ENCODE measurements at places on chromosomes 5 and 9.

GRCh38 chr5:112023766-112024165, 266.8 kb upstream of the NREP start:
- DNase-seq = no peak

DNA sequence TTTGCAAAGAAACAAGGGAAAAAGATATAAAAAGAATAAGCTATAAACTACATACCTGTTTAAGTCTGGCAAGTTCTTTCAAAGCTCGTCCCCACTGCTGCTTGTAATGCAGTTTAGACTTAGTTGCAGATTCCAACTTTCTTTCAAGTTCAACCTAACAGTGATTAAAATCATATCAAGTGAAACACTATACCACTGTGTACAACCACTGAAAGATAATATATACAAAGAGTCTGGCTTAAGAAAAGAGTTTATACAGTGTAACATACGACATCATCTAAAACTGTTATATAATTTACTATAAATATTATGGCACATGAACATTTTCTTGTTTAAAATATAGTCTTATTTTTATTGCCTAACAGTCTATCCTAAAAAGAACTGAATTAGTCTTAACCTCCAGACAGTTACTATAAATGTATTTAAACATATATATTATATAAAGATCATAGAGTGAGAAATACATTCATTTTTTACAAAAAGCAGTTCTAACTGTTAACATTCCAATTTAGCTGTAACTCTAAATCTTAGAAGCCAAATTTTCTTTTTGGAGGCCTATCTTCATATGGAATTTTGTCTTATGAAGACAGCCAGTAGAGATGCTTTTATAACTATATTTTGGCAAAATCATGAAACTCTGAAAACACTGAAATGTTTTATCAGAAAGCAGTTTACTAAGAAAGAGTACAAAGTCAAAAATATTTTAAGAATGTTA, 58.6 kb downstream of the CEP120 start:
- no peak for DNase-seq

DNA sequence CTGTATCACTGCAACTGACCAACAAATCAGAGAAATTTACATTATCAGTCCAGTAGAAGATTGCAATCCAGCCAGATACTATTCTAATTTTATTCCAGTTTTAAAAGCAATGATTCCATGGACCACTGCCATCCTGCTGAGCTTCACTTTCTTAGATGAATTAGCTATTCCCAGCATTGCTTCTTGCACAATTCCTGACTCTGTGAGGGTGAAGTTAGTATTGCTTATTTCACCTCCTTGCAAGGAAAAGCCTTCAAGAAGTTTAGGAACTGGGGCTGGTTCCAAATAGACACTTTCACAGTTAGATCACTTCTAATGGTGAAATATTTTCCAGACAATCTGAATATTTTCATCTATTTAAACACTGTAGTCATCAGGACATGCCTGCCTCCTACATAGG, 338.6 kb upstream of the TNC start:
- no peak for DNase-seq

DNA sequence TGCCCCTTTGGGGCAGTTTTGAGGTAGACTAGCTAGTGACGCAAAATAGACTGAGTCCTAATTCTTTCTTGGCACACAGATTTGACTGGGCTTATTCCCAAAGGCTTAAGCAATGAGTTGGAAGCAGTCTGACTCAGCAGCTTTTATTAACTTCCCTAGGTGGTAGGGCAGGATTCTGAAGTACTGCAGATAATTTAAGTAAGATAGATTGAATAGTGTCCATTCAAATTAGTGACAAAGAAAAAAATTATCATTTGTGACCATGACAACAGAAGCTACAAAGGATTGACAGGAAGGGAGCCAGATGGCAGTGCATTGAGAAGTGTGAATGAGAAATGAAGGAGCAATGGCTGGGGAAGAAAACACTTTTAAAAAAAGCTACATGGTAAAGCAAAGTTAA, 649.4 kb downstream of the CDH9 start:
- no peak for DNase-seq

- DNase-seq = no peak
These were observed 21.8 kb upstream of the SARDH start for GRCh38 chr9:133759946-133760345.

GRCh38 chr5:135718651-135719050, 115.8 kb upstream of the SLC25A48 start:
- DNase-seq = no peak

DNA sequence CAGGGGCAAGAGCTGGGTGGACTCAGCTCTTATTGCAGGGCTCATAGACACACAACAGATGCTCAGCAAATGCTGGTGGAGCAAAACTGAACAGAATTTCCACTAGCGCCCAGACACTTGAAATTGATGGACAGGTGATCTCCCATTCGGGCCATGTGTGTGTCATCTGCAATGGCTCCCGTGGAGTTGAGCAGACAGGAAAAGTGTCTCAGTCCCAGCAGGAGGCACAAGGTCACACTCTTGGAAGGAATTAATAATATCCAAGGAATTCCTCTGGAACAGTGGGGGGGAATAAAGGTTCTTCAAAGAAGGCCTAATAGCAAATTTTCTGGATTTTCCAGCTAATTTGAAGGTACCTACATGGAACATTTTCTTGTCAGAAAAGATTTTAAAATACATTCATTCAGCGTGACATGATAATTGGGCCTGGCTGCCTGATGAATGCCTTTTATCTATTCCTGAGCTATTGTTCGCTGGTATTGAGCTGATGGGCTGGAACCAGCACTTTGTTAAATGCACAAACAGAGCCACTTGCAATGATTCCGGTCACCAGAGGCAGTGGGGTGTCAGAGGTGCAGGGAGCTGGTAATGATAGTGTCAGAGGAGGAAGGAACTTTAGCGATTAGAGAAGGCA, 31.5 kb upstream of the ALDH1B1 start:
- no peak for DNase-seq
